ENCODE measurements at places on chromosomes 11 and 22.

- no peak for DNase-seq
These were observed 23.5 kb upstream of the GRAMD1B start for GRCh38 chr11:123406441-123407129.

DNA sequence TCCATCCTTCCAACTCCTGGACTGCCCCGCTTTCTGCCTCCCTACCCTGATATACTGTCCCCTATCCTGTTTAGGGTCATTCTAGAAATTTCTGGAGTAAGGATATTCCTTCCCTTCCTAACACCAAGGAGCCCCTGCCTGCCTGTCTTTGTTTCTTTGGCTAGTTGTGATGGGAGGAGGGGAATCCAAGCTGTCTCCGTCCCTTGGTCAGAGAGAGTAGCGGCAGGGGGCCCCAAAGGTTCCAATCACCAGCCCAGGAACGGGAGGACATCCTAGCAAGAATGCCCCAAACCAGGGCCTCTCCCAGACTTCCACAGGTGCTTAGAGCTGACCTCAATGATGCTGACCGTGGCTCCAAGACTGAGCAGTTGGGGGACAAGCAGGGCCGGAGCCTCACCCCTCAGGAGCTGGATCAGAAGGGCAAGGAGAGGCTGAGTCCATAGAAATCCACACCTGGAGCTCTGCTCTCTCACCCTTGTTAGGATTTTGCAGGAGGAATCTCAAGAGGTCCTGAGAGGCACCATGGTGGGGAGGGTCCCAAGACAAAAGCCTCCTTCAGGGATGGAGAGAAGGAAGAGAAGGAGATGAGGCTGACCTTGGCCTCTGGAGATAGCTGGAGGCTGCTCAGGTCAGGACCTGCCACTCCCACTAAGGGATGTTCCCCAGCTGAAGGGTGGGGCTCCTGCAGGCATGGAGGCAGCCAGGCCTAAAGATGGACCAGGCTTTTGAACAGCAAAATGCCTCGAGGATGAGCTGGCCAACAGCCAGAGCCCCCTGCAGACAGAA lies 13.6 kb downstream of the SLC22A12 start:
- DNase-seq: no peak

DNA sequence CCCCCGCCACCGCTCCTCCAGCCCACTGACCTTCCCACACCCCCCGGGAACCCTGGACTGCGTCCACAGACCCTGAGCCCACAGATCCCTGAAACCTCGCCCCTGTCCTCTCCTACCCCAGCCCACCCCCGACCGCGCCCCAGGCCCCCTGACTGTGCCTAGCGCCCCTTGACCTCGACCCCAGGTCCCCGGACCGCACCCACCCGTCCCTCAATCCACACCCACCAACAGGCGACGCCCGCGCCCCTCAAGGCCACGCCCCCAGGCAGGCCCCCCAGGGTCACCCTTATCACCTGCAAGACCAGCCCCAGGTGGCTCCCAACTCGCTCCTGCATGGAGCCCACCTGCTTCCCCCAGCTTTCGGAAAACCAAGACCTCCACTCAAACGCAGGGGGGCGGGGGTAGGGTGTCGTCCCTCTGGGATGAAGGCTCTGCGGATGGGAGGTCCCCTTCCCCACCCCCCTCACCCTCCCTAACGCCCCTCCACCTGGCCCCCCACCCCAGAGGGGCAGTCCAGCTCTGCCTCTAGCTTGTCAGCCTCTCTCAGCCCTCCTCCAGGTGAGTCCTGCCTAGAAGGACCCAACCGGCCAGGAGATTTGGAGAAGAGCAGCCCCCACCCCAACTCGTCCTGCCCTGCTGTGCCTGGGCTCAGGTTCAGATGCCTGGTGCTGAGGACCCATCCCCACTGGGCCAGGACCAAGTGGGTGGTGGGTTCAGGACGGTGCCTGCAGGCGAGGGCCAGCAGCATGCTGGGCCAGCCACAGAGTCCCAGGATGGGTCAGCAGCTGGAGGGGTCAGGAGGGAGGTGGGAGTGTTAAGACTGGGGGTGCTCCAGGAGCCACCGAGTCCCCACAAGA lies 3.1 kb upstream of the IL17REL start:
- no peak for DNase-seq

- no peak for DNase-seq
These were observed 37.7 kb downstream of the LDLRAD3 start for GRCh38 chr11:35981581-35981980.

DNA sequence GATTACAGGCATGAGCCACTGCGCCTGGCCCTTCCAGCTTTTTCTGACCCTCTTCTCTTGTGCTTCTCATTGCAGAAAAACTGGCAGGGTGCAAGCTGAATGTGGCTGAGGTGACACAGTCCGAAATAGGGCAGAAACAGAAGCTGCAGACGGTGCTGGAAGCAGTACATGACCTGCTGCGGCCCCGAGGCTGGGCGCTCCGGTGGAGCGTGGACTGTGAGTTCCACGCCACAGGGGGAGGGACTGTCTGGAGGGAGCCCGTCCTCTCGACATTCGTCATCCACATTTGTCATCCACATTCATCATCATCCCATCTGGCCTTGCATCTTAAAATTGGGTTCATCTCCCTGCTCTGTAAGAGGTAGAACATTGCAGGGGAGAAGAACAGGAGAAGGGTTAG lies 49.3 kb upstream of the PARVG start:
- no peak for DNase-seq

DNA sequence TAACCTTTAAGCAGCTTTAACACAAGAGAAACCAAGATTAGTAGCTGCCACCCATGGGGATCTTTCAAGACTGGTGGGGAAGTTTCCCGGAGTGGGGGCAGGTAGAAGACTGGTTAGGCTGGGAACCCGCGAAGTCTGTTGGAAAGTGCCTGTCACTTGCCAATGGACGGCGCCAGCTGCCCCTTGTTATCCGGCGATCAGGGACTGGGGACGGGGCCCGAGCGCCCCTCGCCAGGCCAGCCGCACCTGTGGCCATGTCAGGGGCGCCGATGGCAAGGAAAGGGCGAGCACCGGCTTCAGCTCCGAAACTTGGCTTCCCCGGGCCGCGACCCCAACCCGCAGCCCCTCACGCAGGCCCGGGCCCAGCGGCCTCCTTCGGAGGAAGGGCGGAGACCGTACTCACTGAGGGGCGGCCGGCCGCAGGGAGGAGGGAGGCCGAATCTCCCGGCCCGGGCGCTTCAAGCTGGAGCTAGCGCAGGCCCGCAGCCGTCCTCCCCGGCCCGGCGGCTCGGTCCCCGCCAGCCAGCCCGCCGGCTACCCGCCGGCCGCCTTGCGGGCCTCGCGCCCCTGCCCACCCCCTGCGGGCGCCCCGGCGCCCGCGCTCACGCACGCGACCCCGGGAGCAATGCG lies 539 bp downstream of the EIF4ENIF1 start:
- DNase-seq: no peak

DNA sequence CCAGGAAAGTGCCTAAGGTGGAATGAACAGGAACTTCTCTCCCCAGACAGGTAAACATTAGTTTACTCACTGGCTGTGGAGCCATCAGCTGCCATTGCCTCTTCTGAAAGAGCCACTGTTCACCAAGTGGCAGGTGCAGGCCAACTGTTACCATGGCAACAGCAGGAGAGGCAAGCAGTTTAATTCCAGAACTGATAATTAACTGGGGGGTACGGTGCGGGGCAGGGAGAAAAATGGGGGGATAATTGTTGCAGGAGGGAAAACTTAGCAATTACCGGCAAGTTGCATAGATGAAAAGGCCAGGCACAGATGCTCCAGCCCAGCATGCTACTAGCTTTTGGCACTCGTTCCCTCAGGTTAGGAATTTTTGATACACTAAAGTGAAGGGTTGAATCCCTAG lies 85.1 kb downstream of the TRIM44 start:
- DNase-seq: no peak

DNA sequence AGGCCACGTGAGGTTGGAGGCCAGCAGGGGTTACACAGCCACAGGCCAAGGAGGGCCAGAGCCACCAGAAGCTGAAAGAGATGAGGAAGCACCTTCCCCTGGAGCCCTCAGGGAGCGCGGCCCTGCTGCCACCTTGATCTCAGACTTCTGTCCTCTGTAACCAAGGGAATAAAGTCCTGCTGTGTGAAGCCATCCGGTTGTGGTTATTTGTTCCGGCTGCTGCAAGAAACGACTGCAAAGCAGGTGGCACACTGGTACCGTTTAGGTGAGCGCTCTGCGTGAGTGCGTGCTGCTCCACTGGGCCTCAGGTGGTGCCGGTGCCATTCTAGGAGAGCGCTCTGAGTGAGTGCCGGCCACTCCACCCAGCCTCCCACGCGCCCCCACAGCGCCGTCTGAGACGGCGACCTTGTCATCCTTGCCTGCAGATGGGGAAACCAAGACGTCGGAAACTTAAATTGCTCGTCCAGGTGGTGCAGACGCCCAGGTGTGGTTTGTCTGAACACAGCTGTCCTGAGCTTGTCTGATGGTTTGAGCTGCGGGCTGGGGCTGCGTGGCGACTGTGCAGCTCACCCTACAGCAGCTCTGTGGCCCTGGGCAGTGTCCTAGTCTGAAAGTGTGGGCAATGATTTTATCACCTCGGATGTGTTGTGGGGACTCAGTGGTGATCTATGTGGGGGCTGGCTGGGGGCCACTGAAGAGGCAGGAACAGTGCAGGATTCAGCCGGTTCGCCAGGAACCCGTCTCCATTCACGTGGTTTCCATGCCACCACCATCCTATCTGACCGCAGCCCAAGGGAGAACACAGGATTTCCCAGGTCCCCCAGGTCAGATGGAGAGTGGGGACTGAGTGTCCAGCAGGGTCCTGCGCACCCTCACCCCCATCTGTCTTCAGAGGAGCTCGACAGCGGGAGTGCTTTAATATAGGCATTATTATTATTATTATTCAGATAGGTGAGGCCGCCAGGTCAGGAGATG lies 4.6 kb upstream of the MRGPRG start:
- no peak for DNase-seq

All from fibroblast of skin of left biceps (primary cell).